ENCODE measurements at places on chromosomes 5 and 9. TPM values are rescaled to one million over a fixed set of nuclear protein-coding genes. Genes with fewer than 3 reads are reported as not detected.
A peak's percentile ranks its signal among the peaks of the same experiment; 100 is the strongest.

- DNase-seq, result peak; percentile 79
Observed at GRCh38 chr9:131290036-131290766, 678 bp downstream of the PLPP7 start.

The CDKN2B gene
- total RNA-seq, result 2.2 TPM

The NOXA1 gene
- 1.2 TPM for total RNA-seq

- DNase-seq, result no peak
Observed at GRCh38 chr5:65475895-65476294, 5.8 kb downstream of the ADAMTS6 start.

GRCh38 chr5:55467862-55468551 is 66.8 kb downstream of the PLPP1 start:
- no peak for DNase-seq

DNA sequence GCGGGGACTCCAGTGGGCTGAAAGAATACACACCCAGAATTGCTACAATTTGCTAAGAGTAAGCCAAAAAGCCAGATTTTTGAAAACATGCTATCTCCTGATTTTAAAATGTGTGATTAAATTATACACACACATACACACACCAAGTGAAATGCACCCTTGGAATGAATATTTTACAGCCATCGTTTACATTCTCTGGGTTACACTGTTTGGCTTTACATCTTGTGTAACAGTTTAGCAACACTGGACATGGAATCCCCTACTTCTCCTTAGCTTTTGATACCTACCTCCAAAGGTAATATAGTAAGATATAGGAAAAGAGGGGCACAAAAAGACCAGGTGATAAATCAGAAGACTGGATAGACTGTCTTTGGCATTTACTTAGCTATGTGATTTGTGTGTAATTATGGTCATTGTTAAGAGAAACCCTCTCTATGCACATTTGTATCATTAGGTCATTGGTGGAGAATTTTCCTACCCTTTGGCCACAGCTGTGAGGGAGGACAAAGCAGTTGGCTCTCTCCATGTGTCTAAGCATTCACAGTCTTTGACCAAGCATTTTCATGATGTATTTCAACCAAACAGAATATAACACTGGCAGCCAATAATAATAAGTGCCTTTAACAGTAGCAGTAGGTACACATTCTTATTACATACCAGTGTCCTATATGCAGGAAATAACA is 7.6 kb downstream of the SVEP1 start:
- DNase-seq, result no peak

The COL23A1 gene
- 5.4 TPM for total RNA-seq

The STX17 gene
- 42.3 TPM for total RNA-seq

- DNase-seq, result peak; percentile 25
Observed at GRCh38 chr9:86093788-86094555, 5.4 kb downstream of the GOLM1 start.

DNA sequence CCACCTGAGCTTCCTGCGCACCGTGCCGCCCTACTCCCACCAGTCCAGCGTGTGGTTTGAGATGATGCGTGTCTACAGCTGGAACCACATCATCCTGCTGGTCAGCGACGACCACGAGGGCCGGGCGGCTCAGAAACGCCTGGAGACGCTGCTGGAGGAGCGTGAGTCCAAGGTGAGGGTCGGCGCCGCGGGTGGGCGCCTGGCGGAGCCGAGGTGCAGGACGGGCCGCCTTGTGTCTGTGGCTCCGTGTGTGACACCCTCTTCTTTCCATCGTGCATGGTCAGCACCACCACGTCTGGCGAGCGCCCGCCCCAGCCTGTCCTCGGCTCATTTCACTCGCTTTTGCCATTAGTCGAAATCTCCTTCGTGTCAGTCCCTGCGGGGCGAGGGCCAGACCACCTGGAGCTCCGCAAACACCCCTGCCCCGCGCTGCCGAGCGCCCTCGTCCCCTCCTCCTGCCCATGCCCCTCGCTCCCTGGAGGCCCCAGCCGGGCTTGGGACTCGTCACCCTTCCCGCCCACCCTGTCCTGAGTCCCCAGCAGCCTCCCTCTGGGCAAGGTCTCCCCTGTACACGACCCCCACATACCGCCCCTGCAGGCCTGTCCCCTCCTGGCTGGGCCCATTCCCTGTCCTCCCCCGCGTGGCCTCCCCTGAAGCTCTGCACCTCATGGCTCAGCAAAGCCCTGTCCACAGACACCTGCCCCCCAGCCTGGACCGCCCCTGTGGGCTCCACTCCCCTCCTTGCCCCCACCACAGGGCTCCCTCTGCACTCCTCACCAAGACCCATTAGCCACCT is 7.0 kb downstream of the GRIN1 start:
- no peak for DNase-seq

GRCh38 chr9:127455324-127455992 is 4.1 kb downstream of the LRSAM1 start:
- DNase-seq, result peak; percentile 13

The SLC34A1 gene
- total RNA-seq, result not detected

DNA sequence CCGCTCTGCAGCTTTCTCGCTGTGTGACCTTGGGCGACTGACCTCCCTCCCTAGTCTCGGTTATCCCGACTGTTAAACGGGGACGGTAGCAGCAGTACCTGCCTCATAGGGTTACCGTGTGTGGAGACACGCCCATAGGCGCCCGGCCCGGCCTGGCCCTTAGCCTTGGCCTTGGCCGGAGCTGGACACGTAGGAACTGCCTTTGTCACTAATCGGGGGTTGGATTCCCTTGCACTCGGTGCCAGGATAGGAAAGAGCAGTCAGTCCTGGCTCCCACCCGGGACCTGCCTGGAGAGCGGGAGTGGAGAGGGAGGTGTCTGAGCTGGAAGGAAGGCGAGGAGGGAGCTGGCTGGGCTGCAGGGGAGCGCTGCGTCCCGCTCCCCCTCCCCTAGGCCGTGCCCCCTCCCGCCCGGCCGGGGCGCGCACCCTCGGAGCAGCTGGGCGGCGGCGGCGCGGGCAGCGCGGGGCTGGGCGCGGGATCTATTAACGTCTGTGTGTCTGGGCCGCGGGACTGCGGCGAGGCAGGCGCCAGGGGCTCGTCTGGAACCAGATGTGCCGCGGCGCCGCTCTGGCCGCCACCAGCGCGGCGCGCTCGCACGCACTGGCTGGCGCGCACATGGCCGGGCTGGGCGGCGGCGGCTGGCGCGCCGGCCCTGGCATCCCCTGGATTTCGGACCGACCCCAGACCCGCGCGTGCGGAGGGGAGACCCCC is 31.7 kb downstream of the PRRX2 start:
- DNase-seq, result peak; percentile 67

GRCh38 chr5:160903551-160903950 is 51.5 kb upstream of the ATP10B start:
- DNase-seq, result no peak

GRCh38 chr5:41874512-41875060 is 4.4 kb upstream of the OXCT1 start:
- no peak for DNase-seq

GRCh38 chr5:160940725-160941124 is 88.7 kb upstream of the ATP10B start:
- DNase-seq, result no peak

DNA sequence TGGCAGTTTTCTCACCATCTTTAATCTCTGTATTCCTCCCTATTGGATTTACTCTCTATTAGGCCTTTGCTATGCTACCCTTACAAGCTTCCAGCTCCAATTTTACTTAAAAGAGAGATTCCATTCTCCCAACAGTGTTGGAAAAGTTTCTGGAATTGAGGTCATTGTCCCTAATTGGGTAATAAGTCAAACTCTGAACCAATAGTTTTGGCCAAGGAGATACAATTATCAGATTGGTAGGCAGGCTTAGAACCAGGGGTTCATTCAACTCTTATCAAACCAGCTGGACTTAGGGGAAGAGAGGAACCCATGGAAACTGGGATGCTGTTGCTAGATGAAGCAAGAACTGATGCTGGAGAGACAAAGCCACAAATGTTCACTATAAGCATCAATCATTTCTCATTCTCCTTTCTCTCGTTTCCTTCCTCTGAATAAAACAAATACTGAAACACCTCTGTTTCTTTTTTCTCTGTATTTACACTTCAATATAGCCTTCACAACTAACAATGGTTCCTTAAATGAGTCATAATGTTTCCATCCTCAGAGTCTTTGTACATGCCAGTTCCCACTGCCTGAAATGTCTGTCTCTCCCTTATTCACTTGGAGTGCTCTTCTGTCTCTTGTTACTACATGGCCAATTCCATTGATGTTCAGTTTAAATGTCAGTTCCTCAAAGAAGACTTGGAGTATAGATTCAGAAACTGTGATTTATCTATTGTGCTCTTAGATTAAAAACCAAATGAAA is 587.3 kb downstream of the GABRG2 start:
- no peak for DNase-seq

DNA sequence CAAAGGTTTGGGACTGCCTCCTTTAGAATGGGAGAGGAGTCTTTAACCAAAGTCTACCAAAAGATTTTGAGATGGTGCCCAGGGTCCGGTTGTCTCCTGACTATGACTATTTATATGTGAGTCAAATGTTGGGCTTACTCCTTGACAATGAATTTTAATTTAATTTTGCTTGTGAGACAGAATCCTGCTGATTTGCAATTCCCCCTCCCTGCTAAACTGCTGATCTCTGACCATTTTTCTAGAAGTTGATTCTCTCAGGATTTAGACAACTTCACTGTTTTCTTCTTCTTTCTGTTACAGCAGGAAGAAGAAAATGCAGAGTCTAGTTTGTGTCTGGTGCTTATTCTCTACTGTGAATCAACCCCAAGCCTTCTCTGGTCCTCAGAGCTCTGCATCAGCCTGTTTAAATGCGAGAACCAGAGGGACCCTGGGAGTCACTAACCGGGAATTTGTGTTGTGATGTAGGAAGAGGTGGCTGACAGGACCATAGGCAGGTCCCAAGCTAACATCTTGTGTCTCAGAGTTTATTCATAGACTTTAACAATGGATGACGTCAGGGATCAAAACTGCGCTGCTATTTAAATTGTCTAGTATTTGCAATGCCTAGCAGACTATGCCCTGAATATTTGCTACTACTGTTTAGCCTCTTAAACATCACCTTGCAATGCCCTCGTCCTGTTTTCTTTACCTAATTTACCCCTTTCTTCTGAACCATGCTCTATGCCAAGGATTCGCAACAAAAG is 124.0 kb upstream of the TAF11L2 start:
- DNase-seq, result no peak

The SPATA31E1 gene
- total RNA-seq, result not detected

DNA sequence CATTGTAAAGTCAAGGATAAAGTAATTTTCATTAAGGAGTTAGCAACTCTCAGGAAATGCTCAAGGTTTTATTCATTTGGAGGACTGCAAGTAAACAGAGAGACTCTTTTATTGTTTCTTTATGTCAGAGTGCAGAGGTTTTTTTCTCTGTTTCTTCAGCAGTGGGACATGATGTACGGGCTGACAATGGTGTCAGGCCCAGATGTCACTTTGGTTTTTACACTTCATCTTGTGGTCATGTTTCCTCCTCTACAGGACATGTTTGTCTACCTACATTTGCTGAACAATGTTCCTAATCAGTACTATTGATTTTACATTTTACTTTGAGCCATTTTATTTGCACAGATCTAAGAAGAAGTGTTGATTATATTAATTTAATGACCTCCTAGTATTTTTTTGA is 72.8 kb upstream of the PARP8 start:
- no peak for DNase-seq

The DPYSL3 gene
- total RNA-seq, result 158 TPM

GRCh38 chr5:122757285-122757684 is 17.6 kb upstream of the SNX2 start:
- no peak for DNase-seq

DNA sequence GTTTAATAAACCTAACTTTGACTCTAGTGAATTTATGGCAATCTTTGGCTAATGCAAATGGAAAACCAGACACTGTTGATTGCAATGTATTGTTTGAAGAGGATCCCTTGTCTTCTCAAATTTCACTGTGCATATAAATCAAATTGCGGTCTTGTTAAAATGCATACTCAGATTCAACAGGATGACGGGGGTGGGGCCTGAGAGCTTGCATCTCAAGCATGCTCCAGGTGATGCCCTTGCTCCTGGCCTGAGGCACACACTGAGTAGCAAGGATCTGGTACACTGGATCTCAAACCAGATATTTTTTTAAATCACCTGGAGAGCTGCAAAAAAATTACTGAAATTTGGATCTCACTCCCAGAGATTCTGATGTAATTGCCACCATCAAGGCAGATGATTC is 463.7 kb downstream of the DNAH5 start:
- DNase-seq, result no peak

The NR4A3 gene
- 4.7 TPM for total RNA-seq

GRCh38 chr5:33273985-33274384 is 166.8 kb upstream of the TARS1 start:
- no peak for DNase-seq

The LHX2 gene
- 4.2 TPM for total RNA-seq

GRCh38 chr9:134217431-134218210 is 53.3 kb upstream of the RNU6ATAC start:
- DNase-seq, result no peak

- no peak for DNase-seq
Observed at GRCh38 chr5:148739023-148739422, 84.7 kb upstream of the HTR4 start.

DNA sequence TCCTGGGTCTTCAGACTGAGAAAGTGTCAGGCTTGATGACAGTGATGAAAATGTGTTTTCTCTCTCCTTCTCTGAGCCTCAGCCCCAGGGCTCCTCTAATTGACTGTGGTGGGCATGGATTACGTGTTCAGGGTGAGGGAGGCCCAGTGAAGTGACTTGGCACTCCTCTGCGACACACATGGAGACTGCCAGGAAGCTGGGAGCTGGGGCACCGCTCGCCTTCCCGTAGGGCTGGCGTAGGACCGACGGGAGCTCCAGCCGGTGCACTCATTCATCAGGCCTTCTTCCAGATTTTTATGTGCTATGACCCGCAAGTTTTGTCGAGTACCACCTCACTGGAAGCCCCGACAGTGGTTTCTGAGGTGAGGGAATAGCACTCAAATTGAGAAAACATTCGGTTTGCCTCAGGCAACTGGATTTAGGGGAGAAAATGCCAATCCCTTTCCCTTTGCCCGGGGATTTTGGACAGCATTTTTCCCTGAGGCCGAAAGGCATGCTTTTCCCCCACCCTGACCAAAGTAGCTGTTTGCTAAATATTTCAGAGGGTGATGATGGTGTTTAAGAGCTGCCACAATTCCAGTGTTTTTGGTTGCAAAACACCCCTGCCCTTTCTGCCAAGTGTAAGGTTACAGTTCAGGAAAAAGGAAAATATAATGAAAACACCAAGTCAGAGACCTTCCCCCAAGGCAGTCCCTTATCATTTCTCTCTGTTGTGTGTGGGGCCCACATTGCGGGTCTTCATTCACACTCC is 83.7 kb downstream of the PCSK5 start:
- peak; percentile 50 for DNase-seq

The TTC39B gene
- 6.7 TPM for total RNA-seq

DNA sequence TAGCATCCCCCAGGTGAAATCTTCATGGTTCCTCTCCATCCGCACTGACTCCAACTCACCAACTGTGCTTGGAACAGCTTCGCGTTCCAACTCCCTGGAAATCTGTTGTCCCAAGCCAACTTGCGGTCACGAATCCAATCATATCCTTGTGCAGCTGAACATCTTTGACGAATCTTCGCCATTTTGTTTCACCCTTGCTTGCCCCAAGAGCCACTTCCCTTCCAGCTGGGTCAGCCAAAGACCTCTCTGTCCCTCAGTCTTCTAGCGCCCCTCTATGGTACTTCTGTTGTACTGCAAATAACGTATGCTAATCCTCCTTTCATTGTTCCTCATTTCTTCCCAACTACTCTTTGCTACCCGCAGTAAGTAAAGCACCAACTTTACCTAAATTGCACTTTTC is 61.0 kb upstream of the TARS1 start:
- DNase-seq, result no peak

The MARCOL gene
- total RNA-seq, result not detected

GRCh38 chr9:89179895-89180734 is 1.5 kb upstream of the SHC3 start:
- peak; percentile 93 for DNase-seq

The MYOT gene
- 254 TPM for total RNA-seq

- DNase-seq, result no peak
Observed at GRCh38 chr5:6819521-6819920, 106.3 kb downstream of the TENT4A start.

Measured in tongue (tissue), 3 donors.